GM23338 (cell line): ENCODE measurements at places on chromosomes 13 and 19.

GRCh38 chr19:39098365-39099269, 14.4 kb downstream of the ACP7 start:
- DNase-seq = peak; percentile 64

GRCh38 chr13:31361673-31362072, 161.9 kb downstream of the B3GLCT start:
- no peak for DNase-seq

- DNase-seq = peak; percentile 97
Observed at GRCh38 chr19:1855040-1855827, 7.0 kb upstream of the REXO1 start.

DNA sequence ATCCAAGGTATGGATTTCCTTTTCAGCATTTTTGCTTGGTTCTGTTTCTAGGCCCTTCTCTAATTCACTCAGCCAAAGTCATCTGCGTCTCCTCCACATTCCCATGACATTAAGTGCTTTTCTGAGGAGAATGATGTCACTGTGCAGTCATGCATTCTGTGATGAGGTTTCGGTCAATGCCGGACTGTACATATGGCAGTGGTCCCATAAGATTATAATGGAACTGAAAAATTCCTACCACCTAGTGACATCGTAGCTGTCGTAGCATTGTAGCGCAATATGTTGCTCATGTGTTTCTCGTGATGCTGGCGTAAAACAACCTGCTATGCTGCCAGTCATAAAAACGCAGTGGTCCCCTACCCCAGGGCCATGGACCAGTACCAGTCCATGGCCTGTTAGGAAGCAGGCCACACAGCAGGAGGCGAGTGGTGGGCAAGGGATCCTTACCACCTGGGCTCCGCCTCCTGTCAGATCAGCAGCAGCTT, 63.4 kb upstream of the TNFRSF19 start:
- DNase-seq = no peak

DNA sequence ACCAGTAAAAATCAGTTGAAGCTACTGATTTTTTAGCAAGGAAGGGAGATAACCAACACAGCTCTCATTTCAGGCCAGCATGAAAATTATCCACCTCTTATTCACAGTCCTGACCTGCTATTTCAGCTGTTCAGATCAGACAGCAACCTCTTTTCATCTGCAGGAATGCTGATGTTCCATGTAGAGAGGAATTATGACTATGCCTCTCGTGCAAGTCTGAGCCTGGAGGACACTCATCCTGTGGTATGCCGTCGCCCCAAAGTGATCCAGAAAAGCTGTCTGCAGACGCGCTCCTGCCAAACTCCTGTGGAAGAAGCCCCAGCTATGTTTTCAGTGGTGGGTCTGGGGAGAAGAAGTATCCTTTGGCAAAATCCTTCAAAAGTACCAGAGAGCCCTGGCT, 563.5 kb upstream of the SLITRK1 start:
- DNase-seq = no peak

DNA sequence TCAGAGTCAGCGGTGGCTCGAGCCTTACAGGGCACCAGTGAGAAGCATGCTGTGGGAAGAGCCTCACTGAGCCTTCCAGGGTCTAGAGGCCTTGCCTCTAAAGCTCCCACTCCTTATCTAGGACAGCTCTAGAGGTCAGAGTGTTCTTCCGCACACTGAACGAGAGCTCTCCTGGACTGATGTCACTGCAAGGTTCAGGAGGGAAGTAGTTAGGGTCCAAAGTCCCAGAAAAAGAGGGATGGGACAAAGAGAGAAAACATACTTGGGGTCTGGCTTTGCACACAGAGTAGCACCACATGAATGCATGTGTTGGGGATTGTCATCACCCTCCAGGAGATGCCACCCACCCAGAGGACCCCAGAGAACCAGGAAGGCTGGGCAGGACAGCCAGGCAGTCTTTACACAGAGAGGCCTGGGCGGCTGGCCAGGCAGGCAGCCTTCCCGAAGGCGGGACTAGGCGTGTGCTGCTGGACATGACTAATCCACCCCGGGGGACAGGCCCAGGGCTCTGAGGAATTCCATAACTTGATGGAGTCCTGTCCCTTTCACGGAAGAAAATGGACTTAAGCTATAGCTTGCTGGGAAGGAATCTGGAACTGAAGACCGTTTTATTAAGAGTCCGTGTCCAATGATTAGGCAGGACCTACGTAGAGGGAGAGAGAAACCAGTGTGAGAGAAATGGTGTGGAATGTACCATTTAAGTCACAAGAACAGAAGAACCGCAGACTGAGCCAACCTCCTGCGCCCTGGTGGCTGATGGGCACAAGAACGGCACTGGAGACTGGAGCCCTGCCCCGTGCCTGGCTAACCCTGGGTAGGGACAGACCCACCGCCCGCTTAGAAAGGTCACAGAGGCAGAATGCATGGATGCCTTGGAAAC, 16.6 kb upstream of the EPHX3 start:
- DNase-seq = no peak
